Right atrium auricular region (tissue), 2 donors: ENCODE measurements at places on chromosomes 11 and 22.

GRCh38 chr11:114106986-114107385 lies 47.5 kb downstream of the ZBTB16 start:
- H3K4me3 ChIP-seq, result no peak overlapping the region
- no peaks in the 10 kb centered on the region for H3K27me3 ChIP-seq
- H3K27ac ChIP-seq, result no peak overlapping the region
- no peak for DNase-seq

DNA sequence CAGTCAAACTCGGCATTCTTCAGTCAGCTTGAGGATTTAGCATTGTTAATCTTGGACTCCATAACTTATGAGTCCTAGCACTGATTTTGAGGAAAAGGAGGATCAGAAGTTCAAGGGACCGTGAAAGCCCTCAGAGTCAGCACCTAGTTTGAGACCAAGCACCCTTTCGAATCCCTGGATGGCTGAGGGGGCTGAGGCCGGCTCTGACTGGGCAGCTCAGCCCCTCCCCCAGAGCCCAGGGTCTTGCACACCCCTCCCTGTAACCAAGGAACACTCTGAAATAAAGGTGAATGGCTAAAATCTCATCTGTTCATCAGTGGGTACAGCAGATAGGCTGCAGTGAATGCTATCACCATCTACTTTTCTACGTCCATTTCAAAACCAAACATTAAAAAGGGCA lies 27.3 kb downstream of the SLC25A18 start:
- H3K36me3 ChIP-seq, result peaks cover 57% of the 10 kb centered on the region
- H3K27ac ChIP-seq, result no peak overlapping the region
- H3K4me3 ChIP-seq, result no peak overlapping the region
- no peak for DNase-seq
- no peaks in the 10 kb centered on the region for H3K27me3 ChIP-seq

DNA sequence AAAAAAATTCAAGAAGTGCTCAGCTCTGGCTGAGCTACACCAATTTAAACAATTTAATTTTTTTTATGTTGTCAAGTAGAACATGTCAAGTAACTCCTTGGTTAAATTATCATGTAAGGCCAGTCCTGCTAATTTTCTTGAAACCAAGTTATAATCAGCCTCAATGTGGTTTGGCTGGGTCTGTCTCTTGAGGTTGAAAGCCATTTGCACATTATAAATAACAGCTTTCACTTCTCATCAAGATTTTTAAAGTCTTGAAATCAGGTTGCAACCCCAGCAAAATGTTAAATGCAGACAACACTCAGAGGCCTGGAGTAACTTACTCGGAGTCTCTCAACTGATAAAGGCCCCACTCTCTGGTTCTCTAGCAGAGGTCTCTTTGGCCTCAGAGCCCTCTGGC lies 324.4 kb downstream of the BRD1 start:
- no peaks in the 10 kb centered on the region for H3K36me3 ChIP-seq
- H3K4me1 ChIP-seq, result no peaks in the 10 kb centered on the region
- H3K27ac ChIP-seq, result no peak overlapping the region
- H3K27me3 ChIP-seq, result no peaks in the 10 kb centered on the region
- DNase-seq, result no peak

GRCh38 chr11:33660962-33661361 lies 39.7 kb downstream of the C11orf91 start:
- no peak overlapping the region for H3K4me3 ChIP-seq
- no peak overlapping the region for H3K27ac ChIP-seq
- no peaks in the 10 kb centered on the region for H3K27me3 ChIP-seq
- no peak for DNase-seq
- H3K36me3 ChIP-seq, result no peaks in the 10 kb centered on the region

GRCh38 chr11:79060081-79060953 lies 380.5 kb downstream of the TENM4 start:
- DNase-seq, result no peak
- no peaks in the 10 kb centered on the region for H3K36me3 ChIP-seq
- H3K27me3 ChIP-seq, result no peaks in the 10 kb centered on the region
- H3K4me3 ChIP-seq, result no peak overlapping the region
